ENCODE measurements at places on chromosomes 5 and 9. TPM values are rescaled to one million over a fixed set of nuclear protein-coding genes. Genes with fewer than 3 reads are reported as not detected.

The RRAGA gene
- total RNA-seq: 60.8 TPM

The QRFP gene
- not detected for total RNA-seq

The GPR151 gene
- total RNA-seq: not detected

The SLC6A19 gene
- not detected for total RNA-seq

The EIF4EBP3 gene
- 15.0 TPM for total RNA-seq

The SLC1A1 gene
- total RNA-seq: 0.14 TPM

DNA sequence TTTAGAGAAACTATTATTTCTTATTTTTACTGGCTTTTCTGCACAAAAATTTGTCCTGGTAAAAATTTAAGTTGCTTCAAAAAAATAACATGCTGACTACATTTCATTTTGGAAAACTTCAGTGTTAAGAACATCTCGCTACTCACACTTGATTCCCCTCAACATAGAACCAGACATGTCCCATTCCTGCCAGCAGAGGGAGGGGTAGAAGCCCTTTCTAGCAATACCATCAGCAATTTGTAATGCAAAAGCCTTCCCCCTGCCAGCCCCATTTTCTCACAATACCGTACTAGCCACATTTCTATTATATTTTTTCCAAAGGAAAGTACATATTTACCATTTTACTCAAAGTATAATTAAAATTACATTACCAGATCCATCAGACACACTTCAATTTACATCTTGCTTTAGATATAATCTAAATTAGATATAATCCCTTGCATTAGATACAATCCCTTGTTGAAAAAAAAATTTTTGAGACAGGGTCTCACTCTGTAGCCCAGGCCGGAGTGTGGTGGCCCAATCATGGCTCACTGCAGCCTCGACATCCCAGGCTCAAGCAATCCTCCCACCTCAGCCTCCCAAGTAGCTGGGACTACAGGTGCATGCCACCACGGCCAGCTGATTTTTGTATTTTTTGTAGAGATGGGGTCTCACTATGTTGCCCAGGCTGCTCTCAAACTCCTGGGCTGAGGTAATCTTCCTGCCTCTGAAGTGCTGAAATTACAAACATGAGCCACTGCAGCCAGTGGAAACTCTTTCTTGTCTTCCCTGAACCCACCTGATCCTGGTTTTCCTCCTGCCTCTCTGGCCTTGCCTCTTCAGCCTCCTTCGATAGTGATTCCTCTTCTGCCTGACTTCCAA lies 39.6 kb upstream of the IDNK start:
- no peaks in the 10 kb centered on the region for H3K4me1 ChIP-seq
- H3K4me3 ChIP-seq: no peak overlapping the region
- H3K36me3 ChIP-seq: no peaks in the 10 kb centered on the region
- H3K27ac ChIP-seq: no peak overlapping the region

DNA sequence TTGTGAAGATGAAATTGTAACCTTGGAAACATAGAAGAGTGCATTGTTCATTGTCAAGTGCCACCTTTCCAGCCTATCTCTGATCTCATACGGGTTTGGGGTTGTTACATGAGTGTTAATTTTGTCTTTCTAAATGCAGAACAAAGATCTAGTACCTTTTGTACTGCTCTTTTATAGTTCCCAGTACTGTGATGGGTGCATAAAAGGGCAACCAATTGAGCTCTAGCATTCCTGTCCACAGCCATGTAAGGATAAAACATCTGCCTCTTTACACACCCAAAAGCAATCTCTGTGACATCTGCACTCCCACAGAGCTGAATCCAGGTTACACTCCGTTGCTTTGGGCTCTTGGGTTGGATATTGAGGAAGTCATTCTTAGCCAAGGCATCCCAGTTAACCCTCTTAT lies 255.2 kb downstream of the SGCD start:
- no peaks in the 10 kb centered on the region for H3K4me1 ChIP-seq
- peaks cover 5% of the 10 kb centered on the region for H3K27me3 ChIP-seq
- no peak overlapping the region for H3K4me3 ChIP-seq
- H3K36me3 ChIP-seq: no peaks in the 10 kb centered on the region
- H3K27ac ChIP-seq: no peak overlapping the region
- DNase-seq: no peak

GRCh38 chr5:111233052-111233374 lies 8.8 kb downstream of the CAMK4 start:
- peak overlapping the region; percentile 59 for H3K4me3 ChIP-seq
- peaks cover 82% of the 10 kb centered on the region for H3K4me1 ChIP-seq
- H3K27ac ChIP-seq: peak overlapping the region; percentile 89
- no peak for DNase-seq
- H3K36me3 ChIP-seq: peaks cover 46% of the 10 kb centered on the region

GRCh38 chr9:129131300-129132145 lies 20.3 kb downstream of the PTPA start:
- peak; percentile 76 for DNase-seq
- H3K36me3 ChIP-seq: peaks cover 56% of the 10 kb centered on the region
- no peak overlapping the region for H3K27ac ChIP-seq

GRCh38 chr5:54655761-54656160 lies 138.2 kb downstream of the SNX18 start:
- no peaks in the 10 kb centered on the region for H3K27me3 ChIP-seq
- no peaks in the 10 kb centered on the region for H3K36me3 ChIP-seq
- no peak overlapping the region for H3K27ac ChIP-seq
- H3K4me3 ChIP-seq: no peak overlapping the region
- DNase-seq: no peak

- H3K4me3 ChIP-seq: peak overlapping the region; percentile 37
- H3K27ac ChIP-seq: peak overlapping the region; percentile 47
- H3K4me1 ChIP-seq: peaks cover 37% of the 10 kb centered on the region
- H3K36me3 ChIP-seq: no peaks in the 10 kb centered on the region
Observed at GRCh38 chr9:73133921-73134407, 17.7 kb upstream of the ANXA1 start.

GRCh38 chr5:44396312-44396711 lies 7.1 kb upstream of the FGF10 start:
- H3K27me3 ChIP-seq: peaks cover 4% of the 10 kb centered on the region
- DNase-seq: no peak
- H3K27ac ChIP-seq: no peak overlapping the region
- no peak overlapping the region for H3K4me3 ChIP-seq
- H3K36me3 ChIP-seq: no peaks in the 10 kb centered on the region

- no peaks in the 10 kb centered on the region for H3K27me3 ChIP-seq
- no peak for DNase-seq
- H3K4me3 ChIP-seq: no peak overlapping the region
- no peaks in the 10 kb centered on the region for H3K4me1 ChIP-seq
- no peak overlapping the region for H3K27ac ChIP-seq
Observed at GRCh38 chr5:123249446-123249845, 160.4 kb downstream of the PRDM6 start.

- no peak for DNase-seq
- no peaks in the 10 kb centered on the region for H3K36me3 ChIP-seq
- no peak overlapping the region for H3K27ac ChIP-seq
- no peaks in the 10 kb centered on the region for H3K27me3 ChIP-seq
Observed at GRCh38 chr5:150604894-150605440, 35.5 kb upstream of the SYNPO start.

DNA sequence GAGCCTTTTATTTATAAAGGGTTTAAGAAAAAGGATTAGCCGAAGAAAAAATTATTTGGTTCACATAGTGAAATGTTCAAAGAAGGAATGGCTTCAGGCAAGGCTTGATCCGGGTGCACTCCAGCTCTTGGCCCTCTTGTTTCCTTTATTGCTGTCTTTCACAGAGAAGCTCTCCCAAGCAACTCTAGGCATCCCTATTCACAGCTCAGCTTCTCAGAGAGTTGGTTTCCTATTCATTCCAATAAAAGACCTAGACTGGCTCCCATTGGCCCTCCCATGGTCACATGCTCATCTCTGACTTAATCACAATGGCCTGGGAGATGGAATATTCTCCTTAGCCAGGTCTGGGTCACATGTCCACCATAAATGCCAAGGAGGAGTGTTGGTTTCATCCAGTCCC lies 9.4 kb upstream of the FGFR4 start:
- DNase-seq: no peak
- H3K36me3 ChIP-seq: no peaks in the 10 kb centered on the region
- no peaks in the 10 kb centered on the region for H3K4me1 ChIP-seq
- H3K27ac ChIP-seq: peak overlapping the region; percentile 32

- no peaks in the 10 kb centered on the region for H3K27me3 ChIP-seq
- no peak overlapping the region for H3K4me3 ChIP-seq
- DNase-seq: no peak
- peaks cover 2% of the 10 kb centered on the region for H3K4me1 ChIP-seq
Observed at GRCh38 chr5:79932510-79933504, 58.3 kb downstream of the MTX3 start.

DNA sequence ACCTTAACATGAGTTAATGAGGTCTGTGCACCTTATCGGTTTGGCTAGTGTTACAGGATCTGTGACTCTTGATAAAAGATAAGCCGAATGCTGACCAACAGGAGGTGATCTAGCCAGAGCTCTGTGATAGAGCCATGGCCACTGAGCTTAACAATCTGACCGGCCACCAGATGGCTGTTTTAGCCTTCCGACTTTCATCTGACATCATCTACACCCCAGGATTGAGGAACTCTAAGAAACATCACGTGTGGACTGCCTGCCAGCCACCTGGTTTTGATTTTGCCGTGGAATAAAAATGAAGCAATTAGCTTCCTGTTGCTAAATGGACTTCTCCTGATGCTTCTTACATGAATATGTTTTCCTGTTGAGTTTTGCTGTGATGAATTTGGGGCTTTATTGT lies 281.3 kb downstream of the CEMIP2 start:
- no peaks in the 10 kb centered on the region for H3K27me3 ChIP-seq
- H3K36me3 ChIP-seq: no peaks in the 10 kb centered on the region
- no peak overlapping the region for H3K4me3 ChIP-seq
- no peaks in the 10 kb centered on the region for H3K4me1 ChIP-seq

DNA sequence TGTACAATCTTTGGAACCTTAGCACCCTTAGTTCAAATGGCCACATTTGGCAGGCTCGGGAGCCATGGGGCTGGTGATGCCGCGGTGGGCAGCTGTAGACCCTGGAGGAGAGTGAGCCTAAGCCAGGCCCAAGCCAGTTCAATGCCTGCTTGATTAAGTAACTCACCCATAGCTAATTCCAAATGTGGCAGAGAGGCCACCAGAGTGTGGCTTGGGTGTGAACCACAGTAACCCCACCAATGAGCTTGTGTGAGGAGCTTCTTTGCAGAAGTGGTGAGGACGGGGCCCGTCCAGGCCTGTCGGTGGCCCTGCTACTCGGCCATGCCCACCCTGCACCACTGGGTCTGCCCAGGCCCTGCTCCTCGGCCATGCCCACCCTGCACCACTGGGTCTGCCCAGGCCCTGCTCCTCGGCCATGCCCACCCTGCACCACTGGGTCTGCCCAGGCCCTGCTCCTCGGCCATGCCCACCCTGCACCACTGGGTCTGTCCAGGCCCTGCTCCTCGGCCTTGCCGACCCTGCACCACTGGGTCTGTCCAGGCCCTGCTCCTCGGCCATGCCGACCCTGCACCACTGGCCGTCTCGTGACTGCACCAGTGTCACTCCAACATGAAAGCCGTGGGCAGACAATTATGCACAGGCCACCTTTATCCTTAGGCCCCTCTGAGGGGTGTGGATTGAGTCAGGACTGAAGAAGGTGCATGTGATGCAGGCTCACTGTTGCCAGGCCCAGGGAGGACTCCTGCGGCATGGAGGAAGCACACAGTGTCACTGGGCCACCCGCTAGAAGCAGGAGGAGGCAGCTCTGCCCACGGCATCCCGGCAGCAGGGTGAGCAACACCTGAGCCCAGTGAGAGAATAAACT lies 75.4 kb downstream of the MRPL36 start:
- H3K4me3 ChIP-seq: no peak overlapping the region
- H3K36me3 ChIP-seq: no peaks in the 10 kb centered on the region
- H3K27me3 ChIP-seq: no peaks in the 10 kb centered on the region
- no peaks in the 10 kb centered on the region for H3K4me1 ChIP-seq
- no peak overlapping the region for H3K27ac ChIP-seq

DNA sequence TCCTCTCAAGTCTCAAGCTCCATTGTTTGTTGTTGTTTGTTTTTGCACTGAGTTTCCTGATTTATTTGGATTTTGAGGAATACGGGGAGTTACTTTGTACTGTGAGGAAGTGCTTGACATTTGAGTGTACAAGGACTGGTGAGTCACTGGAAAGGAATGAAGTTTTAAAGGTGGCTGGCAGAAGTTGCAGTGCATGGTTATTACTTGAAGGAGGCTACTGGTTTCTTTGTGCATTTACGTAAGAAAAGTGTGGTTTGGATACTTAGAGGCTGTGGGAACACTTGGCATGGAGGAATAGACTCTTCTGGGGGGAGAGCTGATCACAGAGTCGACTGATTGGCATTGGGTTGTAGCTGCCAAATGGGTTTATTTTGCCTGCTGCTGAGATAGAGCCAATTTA lies 919.0 kb downstream of the TAF11L14 start:
- H3K27ac ChIP-seq: no peak overlapping the region
- H3K4me1 ChIP-seq: no peaks in the 10 kb centered on the region
- no peaks in the 10 kb centered on the region for H3K36me3 ChIP-seq
- H3K27me3 ChIP-seq: no peaks in the 10 kb centered on the region
- DNase-seq: no peak
- H3K4me3 ChIP-seq: no peak overlapping the region
